Brain pericyte (primary cell): ENCODE measurements at places on chromosomes 4 and X.

GRCh38 chr4:82260632-82261031 lies 113.2 kb downstream of the HNRNPD start:
- no peak for DNase-seq

DNA sequence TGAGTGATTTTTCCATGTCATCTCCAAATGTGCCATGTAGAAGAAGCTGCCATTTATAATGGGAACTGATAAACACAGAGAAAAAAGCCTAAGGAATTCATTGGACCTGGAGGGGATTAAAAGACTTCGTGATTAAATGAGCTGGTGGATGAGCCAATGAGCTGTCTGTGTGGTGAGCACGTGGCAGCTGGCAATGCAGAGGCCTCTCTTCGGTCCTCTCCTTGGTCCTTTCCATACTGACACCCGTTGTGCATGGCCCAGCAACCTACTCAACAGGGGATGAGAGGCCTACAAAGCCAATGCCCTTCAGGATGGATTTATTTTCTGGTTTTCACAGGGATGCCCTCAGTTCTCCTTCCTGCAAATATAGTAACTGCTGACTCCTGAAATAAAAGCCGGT lies 87.7 kb upstream of the STS start:
- no peak for DNase-seq

DNA sequence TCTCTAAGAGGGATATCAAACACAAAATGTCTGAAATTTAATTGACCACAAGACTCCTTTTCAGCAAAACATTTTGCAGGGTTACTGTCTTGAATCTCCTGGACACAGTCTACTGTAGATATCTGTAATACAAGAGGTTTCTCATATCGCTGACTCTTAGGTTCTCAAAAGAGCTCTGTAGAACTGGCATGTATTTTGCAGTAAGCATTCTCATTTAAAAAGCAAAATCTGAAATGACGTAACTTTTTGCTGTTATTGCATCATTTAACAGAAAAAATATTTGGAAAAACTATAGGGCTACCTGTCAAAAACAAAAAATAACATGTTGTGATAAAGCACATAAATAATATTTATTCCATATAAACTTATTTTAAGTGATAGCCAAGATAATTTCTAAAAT lies 114.2 kb downstream of the CDS1 start:
- no peak for DNase-seq

GRCh38 chr4:112058433-112058832 lies 86.8 kb upstream of the FAM241A start:
- no peak for DNase-seq

DNA sequence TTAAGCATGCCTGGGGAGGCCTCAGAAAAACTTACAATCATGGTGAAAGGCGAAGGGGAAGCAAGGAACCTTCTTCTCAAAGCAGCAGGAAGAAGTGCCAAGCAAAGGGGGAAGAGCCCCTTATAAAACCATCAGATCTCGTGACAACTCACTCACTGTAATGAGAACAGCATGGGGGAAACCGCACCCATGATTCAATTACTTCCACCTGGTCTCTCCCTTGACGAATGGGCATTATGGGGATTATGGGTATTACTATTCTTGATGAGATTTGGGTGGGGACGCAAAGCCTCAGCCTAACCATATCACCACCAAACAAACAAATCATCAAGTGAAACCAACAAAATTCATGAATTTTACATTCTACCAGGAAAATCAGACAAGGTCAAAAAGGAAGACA lies 76.7 kb upstream of the TAB3 start:
- DNase-seq = no peak

- DNase-seq = no peak
Observed at GRCh38 chrX:15755091-15755490, 17.0 kb downstream of the CA5B start.

DNA sequence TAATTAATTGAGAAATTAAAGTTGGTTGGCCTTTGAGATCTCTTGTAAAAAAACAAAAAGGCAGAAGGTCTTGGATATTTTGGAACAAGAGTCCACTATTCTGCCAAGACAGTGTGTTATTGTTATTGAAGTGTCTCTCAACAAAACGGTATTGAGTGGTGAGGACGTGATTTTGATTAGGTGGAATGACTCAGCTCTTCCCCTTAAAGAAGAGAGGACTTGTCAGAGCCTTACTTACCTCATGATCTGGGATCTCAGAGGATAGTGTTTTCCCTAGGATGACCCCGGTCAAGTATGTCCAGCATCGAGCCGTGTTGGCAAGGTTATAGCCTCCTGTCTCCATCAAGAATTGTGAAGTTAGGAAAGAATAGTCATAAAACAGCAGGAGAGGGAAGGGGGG lies 110.9 kb downstream of the HDAC8 start:
- DNase-seq = no peak
